ENCODE measurements at places on chromosomes 1 and 21. TPM values are rescaled to one million over a fixed set of nuclear protein-coding genes. Genes with fewer than 3 reads are reported as not detected.

GRCh38 chr21:43785134-43785533 is 4.2 kb upstream of the RRP1 start:
- no peak for DNase-seq

GRCh38 chr1:74684301-74684700 is 10.7 kb upstream of the ERICH3 start:
- DNase-seq, result no peak

MX2 gene
- 9.2 TPM for total RNA-seq

DNA sequence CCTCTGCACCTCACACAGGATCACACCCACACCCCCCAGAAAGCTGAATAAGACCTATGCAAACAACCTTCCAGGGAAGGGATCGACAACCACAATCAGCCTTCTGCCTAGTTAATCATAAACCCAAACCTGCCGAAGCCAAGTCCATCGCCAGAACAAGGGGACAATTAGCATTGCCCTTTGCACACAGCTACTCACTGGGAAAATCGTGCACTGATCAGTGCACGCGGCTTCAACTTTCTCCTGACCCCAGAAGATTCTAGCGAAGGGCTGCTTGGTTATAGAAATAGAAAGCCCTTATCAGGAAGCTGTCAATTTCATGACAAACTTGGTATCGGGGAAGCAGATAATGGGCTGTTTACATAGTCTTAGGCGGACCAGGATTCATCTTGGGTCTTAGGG is 29.5 kb downstream of the RUNX1 start:
- peak; percentile 53 for DNase-seq

OR14K1 gene
- total RNA-seq, result not detected

GRCh38 chr1:40606978-40607377 is 58.5 kb downstream of the RIMS3 start:
- no peak for DNase-seq

DNA sequence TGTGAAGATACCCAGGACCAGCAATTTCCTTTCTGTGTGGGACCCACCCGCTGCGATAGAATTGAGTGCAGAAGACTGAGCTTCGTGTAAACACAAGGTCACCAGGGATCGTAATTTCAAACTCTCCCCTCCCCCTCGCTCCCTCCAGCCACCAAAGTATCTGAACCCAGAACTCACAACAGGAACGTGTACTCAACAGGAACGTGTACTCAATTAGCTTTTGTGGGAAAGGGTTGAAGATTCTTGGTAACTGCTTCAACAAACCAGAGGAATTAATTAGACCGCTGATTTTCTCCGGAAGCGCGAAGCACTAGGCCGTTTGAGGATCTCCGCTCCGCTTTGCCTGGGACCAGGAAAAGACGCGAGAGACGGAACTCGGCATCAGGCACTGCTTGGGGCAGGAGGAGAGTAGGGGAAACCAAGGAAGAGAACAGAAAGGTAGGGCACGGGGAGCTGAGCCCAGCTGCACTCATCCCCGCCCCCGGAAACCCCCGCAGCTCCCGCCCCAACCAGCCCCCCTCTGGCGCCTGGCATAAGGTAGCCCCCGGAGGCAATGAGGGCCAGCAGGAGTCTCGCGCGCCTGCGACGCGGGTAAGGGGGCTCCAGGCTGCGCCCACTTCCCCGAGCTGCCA is 453 bp downstream of the DRAM2 start:
- peak; percentile 74 for DNase-seq

GRCh38 chr1:24139841-24140425 is 3.0 kb downstream of the IL22RA1 start:
- no peak for DNase-seq

DNAJC8 gene
- 56.7 TPM for total RNA-seq

MTMR11 gene
- 217 TPM for total RNA-seq
